ENCODE measurements at places on chromosomes 11 and 22. TPM values are rescaled to one million over a fixed set of nuclear protein-coding genes. Genes with fewer than 3 reads are reported as not detected.

GRCh38 chr11:35558513-35558912, 33.1 kb upstream of the PAMR1 start:
- no peak for DNase-seq

DNA sequence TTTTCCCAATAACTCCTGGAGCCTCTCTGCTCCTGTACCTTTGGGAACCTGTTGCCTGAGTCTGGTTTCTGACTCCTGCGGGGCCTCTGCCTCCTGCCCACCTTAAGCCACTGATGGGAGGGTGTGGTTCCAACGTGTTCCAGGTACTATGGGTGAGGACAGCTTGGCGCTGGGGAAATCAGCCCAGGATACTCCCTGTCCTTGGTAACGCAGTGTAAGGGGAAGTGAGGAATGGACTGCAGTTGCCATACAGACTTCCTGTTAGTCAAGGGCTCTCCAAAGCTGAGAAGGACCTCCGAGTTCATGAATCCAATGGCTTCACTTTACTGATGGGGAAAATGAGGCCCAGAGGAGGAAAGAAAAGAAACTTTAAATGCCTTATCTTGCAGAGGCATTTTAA, 1.2 kb upstream of the MARK2 start:
- DNase-seq, result no peak

Gene OR5B12
- not detected for polyA plus RNA-seq

DNA sequence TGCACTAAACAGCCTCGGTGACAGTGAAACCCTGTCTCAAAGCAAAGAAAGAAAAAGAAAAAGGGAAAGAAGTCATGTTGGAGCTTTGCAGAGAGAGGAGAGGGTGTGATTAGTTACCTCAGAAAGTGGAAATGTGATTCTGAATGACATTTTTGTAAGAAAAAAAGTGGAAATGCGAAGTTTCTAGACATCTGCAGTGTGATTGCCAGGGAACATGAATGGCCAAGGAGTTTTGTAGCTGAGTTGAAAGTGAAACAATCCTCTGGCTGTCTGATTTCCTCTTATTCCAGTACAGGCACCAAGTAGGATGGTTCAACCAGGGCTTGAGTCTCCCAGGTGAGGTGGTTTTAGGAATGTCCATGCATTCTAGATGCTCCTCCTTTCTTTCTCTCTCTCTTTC, 17.8 kb upstream of the SYVN1 start:
- DNase-seq, result no peak

DNA sequence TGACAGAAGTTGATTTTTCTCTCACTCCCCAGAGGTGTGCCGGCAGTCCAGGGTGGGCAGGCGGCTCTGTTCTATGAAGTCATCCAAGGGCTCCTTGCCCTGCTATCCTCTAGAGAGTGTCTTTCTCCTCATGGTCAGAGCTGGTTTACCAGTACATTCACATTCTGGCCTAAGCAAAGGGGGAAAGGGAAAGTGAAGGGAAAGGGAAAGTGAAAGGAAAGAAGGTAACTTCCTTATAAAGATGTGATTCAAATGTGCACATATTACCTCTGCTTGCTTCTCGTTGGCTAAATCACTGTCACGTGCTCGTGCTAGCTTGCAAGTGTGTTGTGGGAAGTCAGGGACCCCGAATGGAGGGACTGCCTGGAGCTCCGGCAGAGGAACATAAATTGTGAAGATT, 2.9 kb upstream of the HTATIP2 start:
- no peak for DNase-seq

DNA sequence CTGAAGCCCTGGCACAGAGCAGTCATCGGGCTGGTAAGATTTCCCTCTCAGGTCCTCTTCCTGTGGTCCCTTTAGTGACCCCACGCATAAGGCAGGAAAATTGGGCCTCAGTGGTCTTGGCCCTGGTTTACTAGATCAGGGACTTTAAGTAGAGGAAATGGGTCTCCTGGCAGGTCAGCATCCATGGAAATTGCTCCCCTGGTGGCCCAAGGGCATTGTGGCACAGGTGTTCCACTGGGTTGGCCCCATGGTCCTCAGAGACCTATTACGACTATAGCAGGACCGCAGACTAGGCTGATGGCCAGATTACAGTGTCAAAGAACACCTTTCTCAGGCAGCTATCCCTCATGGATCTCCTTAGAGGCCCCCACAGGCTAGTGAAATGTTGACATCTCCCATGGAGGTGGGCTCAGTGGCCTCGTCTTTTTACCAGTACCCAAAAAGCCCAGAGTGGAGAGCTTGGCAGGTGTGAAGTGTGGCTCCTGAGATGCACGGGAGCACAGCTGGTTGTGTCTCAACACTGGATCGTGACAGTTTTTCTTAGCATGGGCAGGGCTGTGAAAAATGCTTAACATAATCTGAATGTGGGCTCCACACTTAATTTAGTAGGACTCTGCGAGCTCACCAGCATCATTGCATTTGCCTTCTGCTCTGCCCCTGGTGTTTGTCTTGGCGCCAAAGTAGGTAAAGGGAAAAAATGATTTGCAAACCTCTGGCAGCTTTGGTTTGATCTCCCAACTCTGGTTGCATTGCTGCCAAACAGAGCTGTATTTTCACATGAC, 74.2 kb downstream of the ZBTB16 start:
- no peak for DNase-seq

Gene LRRC32
- polyA plus RNA-seq, result 0.70 TPM

- DNase-seq, result no peak
These were observed 81.1 kb downstream of the LARGE2 start for GRCh38 chr11:46003572-46003971.

DNA sequence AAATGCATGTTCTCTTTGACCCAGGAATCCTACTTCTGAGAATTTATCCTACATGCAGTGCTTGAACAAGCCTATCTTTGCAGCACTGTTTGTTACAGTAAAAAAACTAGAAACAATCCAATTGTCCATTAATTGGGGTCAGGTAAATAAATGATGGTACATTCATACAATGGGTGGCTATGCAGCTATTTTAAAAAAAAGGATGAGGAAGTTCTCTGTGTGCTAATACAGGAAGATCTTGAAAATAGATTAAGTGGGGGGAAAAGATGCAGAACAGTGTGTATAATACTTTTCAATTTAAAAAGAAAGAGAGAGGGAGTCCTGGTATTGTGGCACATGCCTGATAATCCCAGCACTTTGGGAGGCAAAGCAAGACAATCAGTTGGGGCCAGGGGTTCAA, 9.5 kb upstream of the CREB3L1 start:
- no peak for DNase-seq

Gene CADM1
- 31.8 TPM for polyA plus RNA-seq

Gene SMIM35
- polyA plus RNA-seq, result not detected

GRCh38 chr11:117226388-117227385, 5.2 kb downstream of the PCSK7 start:
- DNase-seq, result no peak

Gene LDLRAD3
- 4.0 TPM for polyA plus RNA-seq

Gene RFPL3
- not detected for polyA plus RNA-seq

DNA sequence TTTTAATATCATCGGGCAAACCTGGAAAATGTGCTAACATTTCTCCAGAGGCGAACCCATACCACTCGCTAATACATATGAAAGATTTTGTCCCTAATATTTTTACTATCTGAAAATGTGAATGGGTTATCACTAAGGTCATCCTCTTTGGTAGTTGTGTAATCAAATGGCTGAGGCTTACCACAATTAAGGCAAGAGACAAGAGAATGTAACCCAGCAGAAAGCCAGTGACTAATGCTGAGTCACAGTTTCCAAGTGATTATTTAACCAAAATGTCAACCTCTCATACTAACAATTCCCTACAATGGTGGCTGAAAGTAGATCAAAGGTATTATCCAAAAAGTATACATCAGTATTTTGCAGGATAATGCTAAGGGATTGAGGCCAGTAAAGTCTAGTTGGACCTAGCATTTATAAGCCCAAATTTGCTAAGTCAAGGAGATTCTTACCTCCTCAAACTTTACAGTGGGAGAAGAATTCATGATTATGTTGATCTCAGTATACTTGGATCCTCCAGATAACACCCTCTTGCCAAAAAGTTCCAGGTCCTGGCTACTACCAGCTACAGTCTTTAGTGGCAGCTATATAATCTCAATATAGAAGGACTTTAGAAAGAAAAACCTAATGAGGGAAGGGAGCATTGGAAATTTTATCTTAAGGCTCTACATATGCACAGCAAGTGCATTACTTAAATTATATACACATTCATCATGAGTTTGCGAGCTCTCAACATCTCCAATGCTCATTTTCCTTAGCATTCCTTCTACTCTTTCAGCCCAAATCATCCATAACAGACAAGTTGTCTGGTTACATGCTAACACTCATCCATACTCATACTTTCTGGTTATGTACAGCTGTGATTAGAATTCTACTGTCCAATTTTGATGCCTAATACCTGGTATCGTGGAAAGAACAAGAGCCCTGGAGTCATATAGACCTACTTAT, 25.4 kb downstream of the SIK3 start:
- DNase-seq, result peak; percentile 78

Gene FAM76B
- 9.4 TPM for polyA plus RNA-seq

Gene APOL5
- not detected for polyA plus RNA-seq

Gene PRG2
- polyA plus RNA-seq, result not detected

Gene OR4C3
- not detected for polyA plus RNA-seq

- DNase-seq, result no peak
These were observed 5.1 kb upstream of the SLC22A8 start for GRCh38 chr11:63020671-63021291.

GRCh38 chr11:129992161-129992944, 10.3 kb downstream of the PRDM10 start:
- no peak for DNase-seq

Gene HBD
- polyA plus RNA-seq, result 1.0 TPM

DNA sequence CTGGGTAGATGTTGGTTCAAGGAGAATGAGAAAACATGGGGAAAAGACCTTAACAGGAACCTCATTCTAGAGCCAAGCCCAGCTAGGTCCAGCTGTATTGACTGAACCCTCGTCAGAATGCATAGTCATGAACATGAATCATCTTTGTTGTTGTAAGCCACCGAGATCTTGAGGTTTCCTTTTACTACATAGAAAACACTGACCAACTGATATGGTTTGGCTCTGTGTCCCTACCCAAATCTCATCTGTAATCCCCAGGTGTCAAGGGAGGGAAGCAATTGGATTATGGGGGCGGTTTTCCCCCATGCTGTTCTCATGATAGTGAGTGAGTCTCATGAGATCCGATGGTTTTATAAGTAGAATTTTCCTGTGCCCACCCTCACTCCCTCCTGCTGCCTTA, 19.4 kb upstream of the PHOX2A start:
- no peak for DNase-seq

Gene AQP11
- polyA plus RNA-seq, result 1.2 TPM

DNA sequence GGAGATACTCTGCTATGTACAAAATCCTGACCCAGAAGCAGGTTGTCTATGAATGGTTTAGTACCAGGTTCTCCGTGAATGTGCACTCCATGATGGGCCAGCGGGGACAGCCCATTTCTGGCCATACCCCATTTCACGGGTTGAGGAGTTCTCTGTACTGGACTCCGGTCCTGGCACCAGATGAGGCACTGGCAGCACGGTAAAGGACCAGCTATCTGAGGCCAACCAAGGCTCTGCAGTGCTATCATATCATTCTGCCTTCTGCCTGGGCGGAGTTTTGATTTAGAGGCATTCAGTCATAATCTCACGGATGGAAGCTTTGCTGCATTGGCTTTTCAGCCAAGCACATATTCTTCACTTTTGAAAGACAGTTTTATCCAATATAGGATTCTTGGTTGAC, 18.5 kb upstream of the KMT5B start:
- DNase-seq, result no peak

GRCh38 chr11:131372234-131372962, 2.0 kb downstream of the NTM start:
- DNase-seq, result no peak

- DNase-seq, result no peak
These were observed 12.5 kb downstream of the GP1BB start for GRCh38 chr22:19735665-19736510.

Gene CCND1
- polyA plus RNA-seq, result 307 TPM

DNA sequence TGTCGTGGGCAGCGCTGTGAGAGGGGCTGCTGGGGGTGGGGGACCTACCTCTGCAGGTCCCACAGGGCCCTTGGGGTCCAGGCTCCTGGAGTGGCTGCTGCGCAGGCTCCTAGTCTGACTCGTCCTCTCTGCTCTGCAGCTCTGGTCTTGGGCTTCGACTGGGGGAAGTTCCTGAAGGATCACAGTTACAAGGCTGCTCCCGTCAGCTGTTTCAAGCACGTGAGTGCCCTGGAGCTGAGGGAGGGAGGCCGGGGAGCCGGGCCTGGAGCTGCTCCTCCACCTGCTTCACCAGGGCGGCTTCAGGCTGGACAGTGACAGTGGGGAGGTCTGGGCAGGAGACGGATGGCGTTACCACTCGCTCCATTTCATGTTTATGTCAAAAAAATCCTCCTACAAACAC, 11.9 kb downstream of the L3MBTL2 start:
- no peak for DNase-seq

Gene BIK
- polyA plus RNA-seq, result 0.09 TPM

DNA sequence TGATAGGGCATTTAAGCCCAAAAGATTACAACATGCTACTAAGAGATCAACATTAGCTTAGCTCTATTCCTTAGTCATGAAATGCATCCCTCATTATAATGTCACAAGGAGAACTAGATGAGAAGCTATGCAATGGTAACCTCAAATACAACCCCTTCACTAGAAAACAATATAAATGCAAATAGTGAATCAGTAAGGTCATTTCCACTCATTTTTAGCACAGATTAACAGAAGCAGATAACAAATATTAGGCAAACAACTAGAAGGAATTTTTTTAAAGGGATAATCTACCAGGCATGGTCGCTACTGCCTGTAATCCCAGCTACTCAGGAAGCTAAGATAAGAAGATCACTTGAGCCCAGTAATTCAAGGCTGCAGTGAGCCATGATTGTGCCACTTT, 28.2 kb downstream of the SIK3 start:
- no peak for DNase-seq

DNA sequence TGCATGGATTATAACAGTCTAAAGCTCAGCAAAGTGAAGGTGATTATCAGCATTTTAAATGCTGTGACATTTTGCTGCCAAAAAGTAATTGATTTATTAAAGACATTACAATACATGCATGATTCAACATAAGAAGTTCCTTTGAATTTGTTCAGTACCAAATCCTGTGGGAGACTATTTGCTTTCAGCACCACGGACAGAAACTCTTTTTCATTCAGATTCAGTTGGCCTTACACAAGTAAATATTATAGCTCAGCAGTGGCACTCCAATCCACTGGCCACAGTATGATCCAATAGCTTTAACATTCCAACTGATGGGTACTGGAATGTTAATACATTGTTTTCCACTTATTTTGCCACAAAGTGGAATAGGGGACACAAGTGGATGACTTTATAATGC, 806.7 kb downstream of the NTM start:
- DNase-seq, result peak; percentile 5

GRCh38 chr11:65131417-65131776, 2.9 kb downstream of the SYVN1 start:
- DNase-seq, result no peak

- no peak for DNase-seq
These were observed 286.7 kb downstream of the MN1 start for GRCh38 chr22:27514601-27515523.

GRCh38 chr22:45997077-45997776, 20.3 kb upstream of the WNT7B start:
- DNase-seq, result peak; percentile 94

- DNase-seq, result no peak
These were observed 401.0 kb downstream of the LARGE1 start for GRCh38 chr22:33519071-33519973.

- no peak for DNase-seq
These were observed 10.2 kb upstream of the AMPD3 start for GRCh38 chr11:10444725-10445315.

- no peak for DNase-seq
These were observed 5.8 kb upstream of the TBC1D10A start for GRCh38 chr22:30332551-30332950.

All from BJ (cell line).